Forelimb muscle (tissue), 1 donor: ENCODE measurements at places on chromosomes 7 and 10.

DNA sequence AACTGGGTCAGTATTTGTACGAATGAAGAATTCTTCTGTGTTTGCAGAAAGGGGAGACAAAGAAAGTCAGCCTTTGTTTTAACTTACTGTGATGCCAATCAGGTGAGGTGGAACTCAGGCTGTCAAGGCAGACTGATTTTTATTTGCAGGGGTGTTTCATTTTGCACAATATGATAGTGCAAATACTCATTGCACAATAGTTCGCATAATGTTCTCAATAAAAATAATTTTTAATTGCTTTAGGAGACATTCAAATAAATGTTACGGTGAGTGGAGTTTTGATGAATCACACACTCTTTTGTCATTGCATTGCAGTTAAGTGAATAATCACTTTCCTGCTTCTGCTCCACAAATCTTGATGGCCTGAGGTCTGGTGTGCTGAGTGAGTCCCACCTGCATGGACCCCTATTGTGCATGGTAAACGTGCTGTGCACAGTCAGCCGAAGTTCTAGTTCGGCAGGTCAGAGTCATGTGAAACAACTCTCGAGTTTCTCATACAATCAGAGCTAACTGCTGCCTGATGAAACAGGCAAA lies 141.3 kb upstream of the FZD8 start:
- DNase-seq = no peak

GRCh38 chr7:128875523-128875948 lies 12.9 kb downstream of the ATP6V1F start:
- DNase-seq = no peak

- DNase-seq = no peak
These were observed 33.3 kb upstream of the TM9SF3 start for GRCh38 chr10:96619796-96620773.

DNA sequence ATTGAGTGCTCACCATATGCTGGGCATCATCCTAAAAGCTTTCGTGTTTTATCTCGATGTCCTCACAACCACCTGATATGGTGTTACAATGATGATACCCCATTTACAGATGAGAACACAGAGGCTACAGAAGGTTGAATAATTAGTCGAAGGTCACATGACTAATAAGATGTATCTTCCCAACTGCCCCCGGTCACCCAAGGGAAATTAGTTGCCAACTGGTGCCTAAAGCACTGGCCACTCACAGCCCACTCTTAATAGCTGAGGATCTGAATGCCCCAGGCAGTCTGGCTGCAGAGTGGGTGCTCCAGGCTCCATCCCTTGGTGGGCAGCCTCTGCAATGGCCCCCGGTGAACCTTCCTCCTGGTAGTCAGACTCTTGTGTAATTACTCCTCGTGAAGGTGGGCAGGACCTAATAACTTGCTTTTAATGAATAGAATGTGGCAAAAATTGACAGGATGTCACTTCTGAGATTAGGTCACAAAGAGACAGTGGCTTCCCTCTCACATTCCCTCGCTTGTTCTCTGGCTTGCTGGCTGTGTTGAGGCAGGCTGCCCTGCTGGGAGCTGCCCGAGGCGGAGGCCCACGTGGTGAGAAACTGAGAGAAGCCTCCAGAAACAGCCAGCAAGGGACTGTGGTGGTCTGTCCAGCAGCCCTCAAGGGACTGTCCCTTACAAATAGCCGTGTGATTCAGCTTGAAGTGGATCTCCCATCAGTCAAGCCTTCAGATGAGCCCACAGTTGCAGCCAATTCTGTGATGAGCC lies 109.4 kb downstream of the ARHGAP22 start:
- no peak for DNase-seq

DNA sequence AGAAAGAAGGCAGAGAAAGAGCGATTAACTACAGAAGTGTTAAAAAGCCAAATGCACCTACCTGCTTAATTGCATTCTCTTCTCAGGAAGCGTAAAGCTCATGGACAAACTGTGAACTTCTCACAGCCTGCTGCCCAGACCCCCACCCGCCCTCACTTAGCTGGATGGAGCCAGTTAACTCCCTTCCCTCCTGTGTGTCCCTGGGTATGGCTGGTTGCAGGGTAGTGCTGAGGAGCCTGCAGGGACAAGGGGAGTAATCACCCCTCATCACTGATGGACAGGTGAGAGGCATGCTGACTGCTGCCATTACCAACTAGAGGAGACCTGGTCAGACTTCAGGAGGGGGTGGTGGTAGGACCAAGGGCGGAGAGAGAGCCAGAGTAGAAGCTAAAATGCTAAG lies 37.5 kb downstream of the ENO4 start:
- DNase-seq = no peak
